ENCODE measurements at places on chromosomes 2 and 18.

DNA sequence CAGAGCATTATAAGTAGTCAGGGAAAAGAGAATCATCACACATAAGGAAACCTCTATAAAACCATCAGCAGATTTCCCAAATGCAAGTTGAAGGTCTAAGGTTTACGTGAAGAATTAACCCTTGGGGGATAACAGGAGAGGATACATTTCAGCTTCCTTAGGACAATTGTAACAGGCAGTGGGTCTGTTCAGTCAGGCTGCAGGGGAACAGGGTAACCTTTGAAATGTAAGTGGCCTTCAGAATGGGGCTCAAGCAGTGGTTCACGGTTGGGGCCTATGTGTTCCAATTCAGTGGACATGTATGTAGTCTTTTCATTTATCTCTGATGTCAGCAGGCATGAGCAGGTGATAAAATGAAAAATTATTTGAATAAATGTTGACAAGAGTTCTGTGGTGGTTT lies 139.3 kb downstream of the EML6 start:
- DNase-seq: no peak

- no peak for DNase-seq
These were observed 45.1 kb upstream of the RBMS1 start for GRCh38 chr2:160538559-160539355.

- peak; percentile 22 for DNase-seq
These were observed 208.8 kb downstream of the CCDC178 start for GRCh38 chr18:33231474-33232317.

- no peak for DNase-seq
These were observed 49.5 kb downstream of the KCNE4 start for GRCh38 chr2:223101340-223102039.

DNA sequence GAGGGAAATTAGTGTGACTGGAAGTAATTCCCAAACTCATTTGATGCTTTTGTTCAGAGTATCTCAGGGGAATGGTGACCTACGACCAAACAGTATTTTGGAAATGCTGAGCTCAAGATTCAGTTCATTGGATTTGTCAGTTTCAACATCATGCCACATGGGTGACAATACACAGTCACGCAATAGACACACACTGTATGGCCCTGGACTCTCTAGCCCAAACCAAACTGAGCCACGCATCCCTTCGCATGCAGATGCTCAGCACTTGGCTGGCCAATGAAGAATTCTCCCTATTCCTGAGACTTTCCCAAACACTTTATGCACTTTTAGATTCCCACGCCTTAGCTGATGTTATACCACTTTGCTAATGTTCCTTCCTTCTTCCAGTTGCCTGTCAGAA lies 10.0 kb downstream of the PDE1A start:
- no peak for DNase-seq

DNA sequence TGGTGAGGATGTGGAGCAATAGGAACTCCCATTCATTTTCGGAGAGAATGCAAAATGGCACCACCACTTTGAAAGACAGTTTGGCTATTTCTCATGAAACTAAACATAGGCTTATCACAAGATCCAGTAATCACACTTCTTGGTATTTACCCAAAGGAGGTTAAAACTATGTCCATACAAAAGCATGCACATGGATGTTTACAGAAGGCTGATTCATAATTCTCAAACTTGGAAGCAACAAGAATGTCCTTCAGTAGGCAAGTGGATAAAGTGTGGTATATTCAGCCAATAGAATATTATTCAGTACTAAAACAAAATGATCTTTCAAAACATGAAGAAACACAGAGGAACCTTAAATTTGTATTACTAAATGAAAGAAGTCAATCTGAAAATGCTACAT lies 440.6 kb downstream of the FBXO15 start:
- no peak for DNase-seq

DNA sequence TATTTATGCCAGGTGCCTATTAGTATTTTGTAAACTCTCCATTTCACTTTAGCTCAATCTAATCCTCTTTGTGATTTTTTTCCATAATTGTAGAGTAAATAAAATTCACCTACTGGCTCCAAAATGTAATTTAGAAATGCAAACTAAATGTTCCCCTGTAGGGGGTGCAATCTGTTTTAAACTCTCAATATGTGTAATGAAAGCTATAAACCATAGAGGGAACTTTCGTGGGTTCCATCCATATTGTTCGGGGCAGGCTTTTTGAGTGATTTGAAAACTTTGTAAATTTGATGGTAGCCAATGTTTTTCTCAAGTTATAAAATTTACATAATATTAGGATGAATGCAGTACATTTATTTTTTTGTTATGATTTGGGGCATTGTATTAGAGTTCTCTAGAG lies 49.4 kb downstream of the TSPYL6 start:
- no peak for DNase-seq

DNA sequence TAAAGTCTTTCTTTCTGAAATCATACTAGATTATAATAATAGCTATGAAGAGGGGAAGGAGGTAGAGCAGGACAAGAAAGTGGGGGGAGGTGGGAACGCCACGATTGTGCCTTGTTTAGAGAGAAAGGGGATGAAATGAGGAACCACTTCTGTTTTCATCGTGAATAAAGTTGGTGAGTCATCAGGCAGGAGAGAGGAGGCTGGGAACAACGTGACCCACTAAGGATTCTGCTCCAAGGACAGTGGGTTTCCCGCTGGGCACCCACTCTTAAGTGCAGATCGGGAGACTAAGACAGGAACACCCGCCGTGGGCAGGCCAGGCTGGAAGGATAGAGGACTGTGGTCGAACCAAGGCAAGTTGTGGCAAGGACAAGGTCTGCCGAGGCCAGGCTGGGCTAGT lies 158.2 kb downstream of the L3MBTL4 start:
- no peak for DNase-seq

DNA sequence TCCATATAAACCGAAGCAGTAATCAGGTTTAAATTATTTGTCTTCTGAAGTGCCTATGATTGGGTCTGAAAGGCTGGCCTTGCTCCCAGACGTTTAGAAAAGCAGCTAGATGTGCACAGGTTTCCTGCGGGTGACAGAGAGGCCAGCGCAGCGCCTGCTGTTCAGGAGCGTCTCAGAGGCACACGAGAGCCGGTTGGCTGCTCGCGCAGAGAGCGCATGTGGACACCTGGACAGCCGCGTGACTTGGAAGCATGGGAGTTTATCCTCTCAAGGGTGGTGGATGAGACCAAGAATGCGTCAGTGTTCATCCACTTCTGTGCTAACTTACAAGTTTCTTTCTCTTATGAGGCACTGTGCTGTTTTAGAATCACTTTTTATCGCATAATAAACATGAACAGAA lies 303.7 kb downstream of the PTGR3 start:
- no peak for DNase-seq

DNA sequence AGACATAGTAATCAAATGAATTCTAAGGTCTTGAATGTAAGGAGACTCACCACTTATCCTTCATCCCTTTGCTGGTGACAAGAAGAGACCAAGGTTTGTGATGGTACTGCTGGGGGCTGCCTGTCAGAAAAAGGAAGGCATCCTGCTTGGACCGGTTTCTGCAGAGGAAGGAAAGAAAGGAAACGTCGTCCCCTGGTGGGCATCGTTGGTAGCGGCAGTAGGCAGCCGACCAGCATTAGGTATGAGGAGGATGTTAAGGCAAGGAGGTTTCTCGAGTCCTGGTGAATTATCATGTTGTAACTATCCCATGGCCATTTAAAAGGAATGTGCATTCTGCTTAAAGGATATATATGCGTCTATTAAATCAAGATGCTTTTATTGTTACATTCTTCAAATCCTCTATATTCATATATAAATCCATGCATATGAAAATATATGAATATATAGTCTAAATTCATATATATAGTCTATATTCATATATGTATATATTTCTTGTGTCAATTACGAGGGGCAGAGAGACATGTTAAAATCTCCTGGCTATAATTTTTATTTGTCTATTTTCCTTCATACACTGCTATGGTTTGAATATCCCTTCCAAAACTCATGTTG lies 94.4 kb upstream of the TGFA start:
- peak; percentile 45 for DNase-seq

GRCh38 chr2:10016802-10017258 lies 26.5 kb upstream of the KLF11 start:
- no peak for DNase-seq

GRCh38 chr2:158600155-158600802 lies 143.5 kb downstream of the PKP4 start:
- no peak for DNase-seq

DNA sequence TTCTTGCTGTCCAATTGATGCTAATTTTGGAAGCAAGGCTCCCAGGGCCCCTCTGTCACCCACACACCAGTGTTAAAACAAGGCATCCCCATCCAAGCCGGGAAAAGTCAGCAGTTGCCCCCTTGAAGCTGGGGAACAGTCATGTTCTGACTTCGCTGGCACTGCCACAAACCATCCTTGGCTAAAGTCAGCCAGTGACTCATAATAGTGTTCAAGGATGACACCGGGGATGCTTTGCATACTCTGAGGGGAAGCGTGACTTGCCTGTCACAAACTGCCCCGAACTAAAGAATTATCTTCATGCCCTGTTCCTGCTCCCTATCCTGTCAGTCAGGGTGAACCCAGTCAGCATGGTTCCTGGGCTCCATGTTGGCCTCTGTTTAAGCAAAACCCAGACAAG lies 37.0 kb downstream of the TGFA start:
- no peak for DNase-seq

- DNase-seq: no peak
These were observed 7.0 kb upstream of the CLEC4F start for GRCh38 chr2:70827388-70827787.

DNA sequence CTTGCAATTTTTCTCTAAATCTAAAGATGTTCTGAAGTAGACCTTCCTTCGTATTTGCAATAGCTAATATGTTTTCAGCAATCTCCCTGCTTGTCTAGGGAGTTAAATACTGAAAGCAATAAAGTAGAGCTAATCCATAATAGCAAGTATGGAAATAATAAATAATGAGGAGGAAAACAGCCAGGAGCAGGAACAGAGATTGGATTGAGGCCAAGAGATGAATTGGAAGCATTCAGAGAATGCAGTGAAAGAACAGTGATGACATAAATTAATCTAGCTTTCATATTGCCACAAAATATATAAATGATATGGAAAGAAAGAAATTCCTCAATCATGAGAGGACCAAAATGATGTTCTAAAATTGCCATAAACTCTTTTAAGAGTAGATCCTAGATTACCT lies 679.7 kb downstream of the METTL4 start:
- no peak for DNase-seq

DNA sequence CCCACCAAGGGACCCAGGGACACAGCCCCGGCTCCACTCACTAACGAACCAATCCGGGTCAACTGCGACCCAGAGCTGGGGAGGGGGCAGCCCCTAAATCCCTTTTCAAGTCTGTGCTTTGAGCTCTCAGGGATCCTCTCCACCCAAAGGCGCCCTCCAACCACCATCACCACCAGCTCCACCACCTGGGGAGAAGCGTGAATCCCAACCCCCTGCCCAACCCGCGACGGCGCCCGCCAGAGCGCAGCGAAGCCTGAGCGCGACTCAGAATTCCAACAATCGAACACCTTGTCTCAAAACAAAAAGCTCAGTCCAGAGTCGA lies 497 bp downstream of the DSC3 start:
- DNase-seq: no peak

- DNase-seq: no peak
These were observed 116.5 kb downstream of the NOL4 start for GRCh38 chr18:34108206-34108605.

DNA sequence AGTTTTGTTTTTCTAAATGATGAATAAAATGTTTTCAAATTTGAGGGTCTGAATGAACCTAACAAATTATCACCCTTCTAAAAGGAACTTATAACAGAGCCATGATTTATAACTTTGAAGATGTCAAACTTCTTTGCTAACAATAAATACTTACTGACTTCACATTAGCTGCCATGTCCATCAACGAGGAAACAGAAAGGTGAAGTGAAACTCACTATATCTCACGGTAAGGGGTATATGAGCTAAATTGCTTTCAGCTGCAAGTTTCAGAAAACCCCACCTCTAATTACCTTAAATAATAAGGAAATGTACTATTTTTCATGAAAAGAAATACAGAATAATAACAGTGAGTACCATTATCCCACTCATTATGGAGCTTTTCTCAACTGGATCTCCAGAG lies 350.8 kb upstream of the NT5C1B start:
- no peak for DNase-seq

GRCh38 chr18:77103991-77104531 lies 28.5 kb downstream of the MBP start:
- no peak for DNase-seq

DNA sequence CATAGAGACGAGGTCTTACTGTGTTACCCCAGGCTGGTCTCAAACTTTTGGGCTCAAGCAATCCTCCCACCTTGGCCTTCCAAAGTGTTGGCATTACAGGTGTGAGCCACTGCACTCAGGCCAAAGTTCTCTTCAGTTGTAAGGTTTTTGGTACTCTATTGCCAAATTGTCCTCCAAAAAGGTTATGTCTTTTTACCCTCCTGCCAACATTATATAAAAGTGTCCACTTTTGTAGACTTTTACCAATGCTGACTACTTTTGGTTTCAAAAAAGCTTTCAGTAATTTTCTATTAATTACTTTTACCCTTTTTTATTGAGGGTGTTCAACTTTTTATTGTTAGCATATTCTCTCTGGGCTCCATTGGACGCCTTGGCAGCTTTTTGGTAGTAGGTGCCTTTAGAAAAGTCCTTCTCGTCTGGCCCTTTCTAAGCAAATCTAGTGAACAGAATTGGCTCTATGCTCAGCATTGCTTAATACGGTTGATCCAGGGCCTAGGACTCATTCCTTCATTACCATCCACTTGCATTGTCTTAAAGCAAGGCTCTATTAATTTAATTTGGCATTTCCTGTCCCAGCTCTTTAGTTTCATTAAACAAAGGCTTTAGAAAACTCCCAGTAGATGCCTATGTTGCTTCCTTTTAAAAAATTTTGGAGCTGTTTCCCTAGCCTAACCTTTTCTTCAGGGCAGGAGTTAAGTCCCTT lies 16.7 kb upstream of the IL1A start:
- DNase-seq: no peak

DNA sequence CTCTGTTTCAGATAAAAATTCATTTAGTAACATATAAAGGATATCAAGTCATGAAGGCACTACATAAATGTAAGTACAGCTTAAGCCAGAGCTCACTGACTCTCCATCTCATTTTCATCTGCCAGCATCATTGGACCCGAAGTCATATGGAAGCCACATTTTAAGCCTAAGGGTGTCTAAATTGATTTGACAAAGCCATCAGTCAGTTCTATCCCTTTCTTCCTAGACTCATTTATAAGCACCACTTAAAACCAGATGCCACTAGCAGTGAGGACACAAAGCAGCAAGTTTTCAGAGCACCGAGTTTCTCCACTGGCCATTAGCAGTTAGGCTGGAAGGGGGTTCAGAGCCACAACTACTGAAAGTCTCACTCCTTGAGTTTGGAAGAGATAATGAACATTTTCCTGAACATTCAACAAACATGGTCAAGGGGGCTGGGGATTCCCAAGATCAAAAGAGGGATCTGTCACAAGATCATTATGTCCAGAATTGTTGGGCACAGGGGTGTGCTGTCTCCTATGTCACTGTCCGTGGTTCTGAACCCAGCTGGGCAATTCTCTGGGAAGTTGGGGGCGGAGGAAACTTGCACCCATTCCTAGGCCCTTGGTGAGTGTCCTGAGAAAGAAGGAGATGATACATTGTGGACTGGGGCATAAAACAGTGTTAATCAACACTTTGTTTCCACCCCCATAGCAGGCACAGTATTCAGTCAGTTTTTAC lies 158.5 kb upstream of the LMAN1 start:
- no peak for DNase-seq

GRCh38 chr2:40760071-40760666 lies 308.3 kb upstream of the SLC8A1 start:
- DNase-seq: no peak

Measured in T-helper 17 cell (primary cell).